ENCODE measurements at places on chromosomes 12 and 14.

DNA sequence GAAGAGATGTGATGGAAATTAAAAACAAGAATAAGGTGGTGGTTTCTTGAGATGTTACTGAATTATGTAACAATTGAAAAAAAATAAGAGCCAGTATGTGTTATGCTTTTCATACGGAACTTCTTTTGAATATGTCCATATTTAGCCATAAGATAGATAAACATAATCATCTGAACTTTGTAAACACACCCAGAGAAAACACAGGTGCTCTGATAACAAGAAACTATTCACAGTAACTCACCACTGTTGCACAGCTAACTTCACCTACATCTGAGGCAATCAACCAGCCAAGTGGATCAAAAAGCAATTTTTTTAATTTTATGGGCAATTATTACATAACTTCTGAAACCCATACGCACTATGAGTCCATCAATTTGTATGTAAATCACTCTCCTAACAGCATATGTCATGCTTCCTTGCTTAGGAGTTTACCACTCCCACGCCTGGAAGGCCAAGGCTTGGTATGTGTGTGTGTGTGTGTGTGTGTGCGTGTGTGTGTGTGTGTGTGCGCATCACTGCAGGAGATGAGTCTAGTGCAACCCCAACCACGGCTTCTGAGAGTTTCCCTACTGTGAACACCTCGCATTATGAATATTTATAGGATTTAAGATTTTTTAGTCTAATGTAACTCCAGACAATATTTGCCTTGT lies 443.4 kb downstream of the BCAT1 start:
- no peak for DNase-seq

DNA sequence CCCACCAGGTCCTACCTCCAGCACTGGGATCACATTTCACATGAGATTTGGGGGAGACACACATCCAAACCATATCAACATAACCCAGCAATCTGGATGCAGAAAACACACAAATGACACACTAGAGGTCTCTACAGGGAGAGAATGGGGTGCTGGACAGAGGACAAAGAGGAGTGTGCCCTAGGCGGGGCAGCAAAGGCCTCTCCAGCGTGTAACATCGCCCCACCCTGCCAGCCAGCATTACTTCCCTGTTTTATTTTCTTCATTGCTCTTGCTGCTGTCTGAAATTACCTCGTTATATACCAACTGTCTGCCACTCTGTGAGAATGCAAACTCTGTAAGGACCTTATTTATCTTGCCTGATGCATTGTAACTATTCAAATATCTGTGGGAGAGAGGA lies 61.1 kb downstream of the RIMBP2 start:
- no peak for DNase-seq

DNA sequence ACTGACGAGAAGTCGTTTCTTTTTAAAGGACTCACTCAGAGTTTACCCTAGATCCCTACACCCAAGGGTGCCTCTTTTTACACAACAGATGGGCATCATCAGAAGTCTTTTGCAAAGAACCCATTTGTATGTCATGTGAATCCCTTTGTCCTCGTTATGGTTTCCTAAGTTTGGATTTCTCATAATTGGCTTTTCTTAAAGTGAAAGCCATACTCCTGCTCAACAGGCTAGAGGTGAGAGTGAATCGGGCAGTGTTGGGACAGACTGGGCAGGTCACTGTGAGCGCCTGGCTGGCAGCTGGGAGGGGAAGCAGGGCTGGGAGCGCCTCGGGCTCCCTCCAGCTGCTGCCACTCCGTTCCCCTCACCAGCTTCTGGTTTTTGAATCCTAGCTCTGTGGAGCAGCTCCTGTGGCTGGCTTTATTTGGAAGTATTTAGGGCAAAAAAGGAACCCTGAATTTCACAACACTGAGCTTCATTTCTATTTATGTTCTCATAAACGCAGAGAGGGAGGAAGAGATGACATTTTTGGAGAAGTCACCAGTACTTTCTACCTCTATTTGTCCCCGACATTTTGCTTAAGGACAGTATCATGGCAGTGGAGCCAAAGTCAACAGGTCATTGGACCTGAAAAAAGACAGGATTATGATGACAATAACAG lies 63.8 kb upstream of the ACTN1 start:
- DNase-seq, result no peak

DNA sequence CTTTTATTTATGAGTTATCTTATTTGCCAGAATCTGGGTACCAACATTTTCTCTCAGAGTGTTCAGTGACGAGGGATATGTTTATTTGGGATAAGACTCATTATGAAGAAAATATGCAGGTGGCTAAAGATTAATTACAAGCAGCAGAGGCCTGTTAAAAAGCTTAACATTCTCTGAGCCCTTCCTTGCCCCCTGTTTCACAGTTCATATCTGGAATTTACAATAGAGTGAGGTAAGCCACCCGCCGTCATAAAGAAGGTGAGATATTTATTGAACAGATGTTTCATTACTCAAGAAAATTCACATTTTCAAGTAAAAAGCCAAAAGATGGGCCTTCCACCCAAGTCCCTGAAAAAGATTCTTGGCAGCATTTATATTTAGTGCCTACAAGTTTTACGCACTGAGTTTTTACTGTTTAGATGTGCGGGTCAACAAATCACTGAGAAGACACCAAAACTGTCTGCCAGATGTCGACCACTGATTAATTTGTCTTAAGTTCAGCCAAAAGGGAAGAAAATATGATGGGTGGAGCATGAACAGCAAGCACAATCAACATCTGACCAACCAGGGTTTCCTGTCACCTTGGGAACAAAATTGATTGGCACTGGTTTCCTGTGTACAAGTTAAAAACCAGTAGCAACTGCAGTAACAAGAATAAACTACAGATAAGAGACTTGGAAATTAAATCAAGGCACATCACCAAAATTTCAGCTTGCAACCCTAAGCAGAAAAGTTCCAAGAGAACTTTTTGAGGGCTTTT lies 85.5 kb upstream of the PTPRB start:
- DNase-seq, result no peak

GRCh38 chr14:89415159-89415558 lies 1.9 kb downstream of the FOXN3 start:
- no peak for DNase-seq

DNA sequence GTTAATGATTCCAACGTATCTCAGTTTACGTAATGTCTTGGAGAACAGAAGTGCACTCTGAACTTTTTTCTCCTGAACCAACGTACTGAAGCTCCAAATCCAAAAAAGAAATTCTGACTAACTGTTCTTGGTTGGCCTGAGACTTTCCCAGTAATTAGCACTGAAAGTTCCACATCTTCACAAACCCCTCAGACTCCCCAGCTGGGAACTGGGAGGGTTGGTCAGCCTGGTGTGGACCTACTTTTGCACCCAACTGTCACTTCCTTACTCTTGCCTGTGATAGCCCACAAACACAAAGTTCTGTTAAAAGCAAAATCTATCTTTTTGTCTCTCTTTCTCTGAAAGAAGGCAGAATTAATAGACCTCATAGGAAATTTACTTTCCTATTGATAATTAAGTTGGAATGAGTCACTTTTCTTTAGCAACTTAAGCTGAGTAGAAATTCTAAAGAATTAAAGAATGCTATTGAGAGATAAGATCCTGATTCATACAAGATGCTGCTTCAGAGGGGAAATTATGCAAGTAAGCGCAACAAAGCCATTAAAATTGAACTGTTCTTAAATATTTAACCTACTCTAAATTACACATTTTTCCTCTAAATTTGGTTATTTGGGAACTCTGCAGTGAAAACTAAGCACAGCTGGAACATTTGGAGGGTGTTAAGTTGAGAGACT lies 155.0 kb downstream of the EPS8 start:
- DNase-seq, result no peak

All from activated gamma-delta T cell treated with anti-CD3 and anti-CD28 coated beads, Interleukin-2, amount 50 U/mL, for 16 hours (primary cell).